Stimulated activated naive CD4-positive, alpha-beta T cell (primary cell): ENCODE measurements at places on chromosomes 1 and 21.

DNA sequence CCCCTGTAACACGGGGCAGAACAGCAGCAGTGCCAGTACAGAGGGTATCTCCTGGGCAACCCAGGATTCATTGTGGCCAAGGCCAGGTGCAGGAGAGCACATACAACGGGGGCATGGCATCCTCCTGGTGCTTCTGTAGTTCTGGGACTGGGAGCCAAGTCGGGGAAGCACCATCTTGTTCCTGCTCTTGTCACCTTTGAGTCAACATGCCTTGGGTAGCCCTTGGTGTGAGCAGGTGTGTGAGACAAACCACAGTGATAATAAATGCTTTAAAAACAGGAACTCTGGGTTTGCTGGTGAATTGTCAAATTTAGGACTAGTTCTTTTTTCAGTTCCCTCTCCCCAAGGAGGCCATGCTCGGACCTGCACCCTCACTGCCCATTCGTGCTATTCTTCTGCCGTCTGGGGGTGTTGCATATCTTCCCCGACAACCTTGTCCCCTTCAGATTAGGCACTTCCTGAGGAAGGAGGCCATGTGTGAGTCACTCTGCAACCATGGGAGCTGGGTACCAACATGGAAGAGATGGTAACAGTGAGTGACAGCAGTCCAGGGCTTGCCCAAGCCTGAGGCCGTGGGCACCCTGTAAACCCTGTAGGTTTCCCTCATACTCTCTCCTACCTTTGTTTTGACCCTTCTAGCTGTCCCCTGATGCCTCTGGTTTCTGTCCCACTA, 150.2 kb downstream of the GRIK3 start:
- DNase-seq, result no peak

GRCh38 chr1:57325117-57325516, 98.7 kb downstream of the DAB1 start:
- no peak for DNase-seq

- no peak for DNase-seq
These were observed 167.9 kb downstream of the ASTN1 start for GRCh38 chr1:176996456-176997090.

- no peak for DNase-seq
These were observed 28.2 kb upstream of the RABGAP1L start for GRCh38 chr1:174131032-174131638.

DNA sequence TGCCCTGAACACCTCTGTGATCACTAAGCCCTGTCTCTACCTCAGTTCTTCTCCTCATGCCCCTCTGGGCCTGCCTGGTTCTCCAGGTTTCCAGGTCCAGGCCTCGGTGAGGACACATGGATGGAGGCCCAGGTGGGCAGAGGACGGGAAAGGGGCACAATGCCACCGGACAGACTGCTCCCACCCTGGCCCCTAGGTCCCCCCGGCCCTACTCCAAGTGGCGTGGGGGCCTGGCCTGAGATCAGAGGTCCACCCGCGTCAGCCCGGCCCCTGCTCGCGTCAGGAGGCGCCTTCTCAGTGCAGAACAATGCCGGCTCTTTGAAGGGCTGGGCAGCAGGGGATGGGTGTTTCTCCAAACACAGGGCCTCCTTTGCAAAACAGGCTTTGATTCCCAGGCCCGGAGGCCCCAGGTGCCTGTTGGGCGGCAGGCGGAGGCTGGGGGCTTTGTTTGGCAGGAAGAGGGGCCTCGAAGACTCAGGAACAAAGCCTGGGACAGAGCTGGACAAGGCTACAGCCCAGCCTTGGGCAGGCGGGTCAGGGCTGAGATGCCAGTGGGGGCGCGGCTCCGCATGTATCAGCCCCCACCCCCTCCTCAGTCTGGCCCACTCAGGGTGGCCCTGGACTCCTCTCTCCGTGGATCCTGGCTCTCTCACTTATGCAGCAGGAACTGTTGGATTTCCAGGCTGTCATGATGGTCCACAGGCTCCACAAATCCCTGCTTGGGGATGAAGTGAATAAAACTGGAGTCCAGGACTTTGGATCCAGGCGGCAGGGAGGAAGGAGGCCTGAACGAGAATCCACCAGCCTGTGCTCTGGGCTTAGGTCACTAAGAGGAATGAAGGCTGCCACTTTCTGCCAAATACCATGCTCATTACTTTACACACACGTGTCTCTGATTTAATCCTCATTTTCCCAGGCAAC, 77.4 kb upstream of the SLC2A1 start:
- DNase-seq, result no peak

DNA sequence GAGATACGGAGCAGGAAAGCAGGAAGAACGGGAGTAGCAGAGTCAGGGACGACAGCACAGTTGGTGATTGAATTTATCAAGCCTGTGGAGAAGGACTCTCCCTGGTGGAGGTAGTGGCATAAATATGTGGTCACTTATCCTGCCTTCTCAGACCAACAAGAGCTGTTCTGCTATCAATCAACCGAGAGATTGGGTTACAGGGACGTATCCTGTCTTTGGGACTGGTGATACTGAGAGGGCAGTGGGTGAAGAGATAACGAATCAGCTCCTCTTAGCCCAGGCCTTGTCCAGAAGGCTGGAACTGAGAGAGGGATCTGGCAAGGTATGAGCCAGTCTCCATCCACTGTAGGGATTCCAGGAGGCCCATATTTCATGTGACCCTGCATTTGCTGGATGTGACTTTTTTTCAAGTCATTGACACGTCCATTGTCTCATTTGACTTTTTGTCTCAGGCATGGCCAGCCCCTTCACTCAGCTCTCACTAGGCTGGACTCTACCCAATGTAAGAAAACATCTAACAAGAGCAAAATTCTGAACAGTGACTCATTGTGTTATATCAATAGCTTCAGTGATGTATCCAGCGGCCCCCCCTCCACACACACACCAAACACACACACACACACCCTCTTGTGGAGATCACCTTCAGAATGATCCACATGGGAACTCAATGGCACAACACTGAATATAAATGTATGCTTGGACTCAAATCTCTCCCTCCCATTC, 11.3 kb downstream of the C1orf116 start:
- no peak for DNase-seq

GRCh38 chr1:161801955-161802354, 35.8 kb downstream of the ATF6 start:
- DNase-seq, result no peak

DNA sequence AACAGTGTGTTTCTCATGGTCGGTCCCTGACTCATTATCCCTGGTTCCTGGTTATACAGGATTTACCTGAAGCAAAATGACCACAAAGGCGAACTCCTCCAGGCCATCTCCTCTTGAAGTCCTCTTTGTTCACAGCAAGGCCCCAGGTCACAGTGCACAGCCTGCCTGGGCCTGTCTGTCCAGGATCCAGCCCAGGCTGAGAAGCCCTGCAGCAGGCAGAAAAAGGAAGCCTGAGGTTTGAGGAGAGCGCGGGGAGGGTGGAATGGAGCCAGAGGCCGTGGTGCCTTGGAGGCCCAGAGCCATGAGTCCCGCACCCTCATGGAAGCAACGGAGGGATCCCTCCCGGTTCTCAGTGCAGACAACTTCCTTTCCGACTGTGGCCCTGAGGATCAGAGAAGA, 136.8 kb upstream of the IRF2BP2 start:
- DNase-seq, result no peak
